ENCODE measurements at places on chromosomes 4 and X.

GRCh38 chrX:1581132-1581531 is 10.3 kb upstream of the AKAP17A start:
- DNase-seq = peak; percentile 87

- peak; percentile 41 for DNase-seq
Measured at GRCh38 chr4:142645475-142646108, 200.5 kb downstream of the INPP4B start.

DNA sequence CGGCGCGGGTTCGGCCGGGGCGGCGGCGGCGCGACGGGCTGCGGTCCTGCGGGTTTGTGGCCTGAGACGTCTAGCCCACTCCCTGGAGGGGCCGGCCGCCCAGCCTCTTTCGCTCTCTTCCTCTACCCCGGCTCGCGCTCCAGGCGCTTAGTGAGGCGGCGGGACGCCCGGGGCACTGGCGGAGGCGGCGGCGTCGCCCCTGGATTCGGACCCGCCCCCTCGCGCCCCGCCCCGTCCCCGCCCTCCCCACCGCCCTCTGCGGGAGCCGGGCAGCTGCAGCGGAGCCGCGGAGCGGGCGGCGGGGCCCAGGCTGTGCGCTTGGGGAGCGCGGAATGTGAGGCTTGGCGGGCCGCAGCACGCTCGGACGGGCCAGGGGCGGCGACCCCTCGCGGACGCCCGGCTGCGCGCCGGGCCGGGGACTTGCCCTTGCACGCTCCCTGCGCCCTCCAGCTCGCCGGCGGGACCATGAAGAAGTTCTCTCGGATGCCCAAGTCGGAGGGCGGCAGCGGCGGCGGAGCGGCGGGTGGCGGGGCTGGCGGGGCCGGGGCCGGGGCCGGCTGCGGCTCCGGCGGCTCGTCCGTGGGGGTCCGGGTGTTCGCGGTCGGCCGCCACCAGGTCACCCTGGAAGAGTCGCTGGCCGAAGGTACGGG is at the start of gene BMP2K:
Gene BMP2K, plus strand, starts transcription at position 272 of the 650 bp plus-strand sequence. Its CDS starts 194 bp downstream, at position 466.
- peak; percentile 85 for DNase-seq

DNA sequence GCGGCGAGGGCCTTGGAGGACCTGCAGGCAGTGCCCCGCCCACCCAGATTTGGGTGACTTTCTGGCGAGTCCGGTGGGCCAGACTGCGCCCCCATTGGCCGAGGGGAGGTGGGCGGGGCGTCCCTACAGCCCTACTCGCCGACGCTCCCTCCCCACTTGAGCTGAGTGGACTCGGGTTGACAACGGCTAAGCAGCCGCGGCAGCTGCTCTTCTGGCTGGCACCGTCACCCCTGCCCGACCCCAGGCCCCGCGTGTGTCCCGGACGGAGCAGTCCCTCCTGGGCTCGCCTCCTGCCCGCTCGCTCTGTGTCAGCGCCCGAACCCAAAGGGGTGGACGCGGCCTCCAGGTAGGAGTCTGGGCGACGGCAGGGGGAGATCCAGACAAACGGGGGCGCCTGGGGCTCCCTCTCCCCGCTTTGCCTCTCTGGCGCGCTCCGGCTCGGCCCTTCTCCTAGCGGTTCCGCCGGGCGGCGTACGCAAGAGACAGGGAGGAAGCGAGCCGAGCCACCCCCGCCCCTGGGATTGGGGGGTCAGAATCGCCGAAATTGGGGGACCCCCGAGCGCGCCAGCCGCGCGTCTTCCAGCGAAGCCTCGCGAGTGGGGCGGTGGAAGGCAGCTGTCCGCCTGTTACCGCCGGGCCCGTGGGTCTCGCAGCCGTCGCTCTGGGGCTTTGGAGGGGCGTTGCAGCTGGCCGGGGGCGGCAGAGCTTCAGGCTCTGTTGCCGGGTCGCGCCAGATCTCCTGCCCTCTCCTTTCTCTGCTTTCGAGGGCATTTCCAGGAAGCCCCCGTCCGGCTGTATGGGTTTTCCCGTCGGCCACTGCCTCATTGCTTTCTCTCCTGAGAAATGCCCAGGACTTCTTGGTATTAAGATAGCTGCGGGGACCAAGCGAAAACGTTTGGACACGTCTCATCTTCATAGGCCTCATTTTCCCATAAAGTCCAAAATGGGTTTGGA is 46.3 kb downstream of the STARD8 start:
- DNase-seq = peak; percentile 26

Measured in activated CD4-positive, alpha-beta T cell treated with anti-CD3 and anti-CD28 coated beads, Interleukin-10, Interleukin-2, amounts not matched to agents 100 ng/mL and 50 ng/mL, durations not matched to agents 16 hours and 8 hours (primary cell).